Kasumi-1 (cell line): ENCODE measurements at places on chromosomes 7 and 10.

DNA sequence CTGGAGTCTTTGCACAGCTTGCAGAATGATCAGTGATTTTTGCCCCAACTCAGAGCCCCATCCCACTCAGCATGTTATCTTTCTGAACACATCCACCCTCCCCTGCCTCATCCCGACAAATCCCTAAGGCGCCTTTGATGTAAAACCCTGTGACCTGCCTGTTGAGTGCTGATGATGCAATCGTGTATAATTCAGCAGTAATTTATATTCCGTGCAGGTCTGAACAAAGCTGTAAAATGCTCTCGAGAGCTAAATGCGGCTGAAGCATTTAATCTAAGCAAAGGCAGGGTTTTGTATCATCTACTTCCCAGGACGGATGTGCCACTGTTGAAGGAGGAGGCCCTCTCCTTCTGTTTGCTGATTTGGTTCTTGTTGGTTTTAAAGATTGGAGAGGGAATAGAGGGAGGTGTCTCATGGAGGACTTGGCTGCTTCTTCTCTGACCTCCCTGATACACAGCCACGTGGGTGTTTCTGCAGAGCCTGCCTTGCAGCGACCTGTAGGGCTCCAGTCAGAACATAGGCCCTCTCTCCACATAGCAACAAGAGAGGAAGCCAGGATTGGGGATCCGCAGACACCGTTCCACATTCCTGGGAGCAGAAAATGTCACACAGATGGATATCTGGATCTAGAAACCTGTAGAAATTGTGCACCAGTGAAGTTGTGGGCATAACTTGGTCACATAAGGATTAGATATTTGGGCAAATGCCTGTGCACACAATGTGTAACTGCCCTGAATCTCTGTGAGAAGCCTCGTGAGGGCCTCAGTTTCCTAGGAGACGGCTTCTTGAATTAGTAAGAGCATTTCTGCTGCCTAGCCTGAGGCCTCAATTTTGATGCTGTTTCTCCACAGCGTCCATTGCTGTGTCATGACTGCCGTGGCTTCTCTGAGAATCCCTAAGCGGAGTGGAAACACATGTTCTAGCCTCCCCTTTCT is 90.2 kb upstream of the AGK start:
- DNase-seq: no peak

DNA sequence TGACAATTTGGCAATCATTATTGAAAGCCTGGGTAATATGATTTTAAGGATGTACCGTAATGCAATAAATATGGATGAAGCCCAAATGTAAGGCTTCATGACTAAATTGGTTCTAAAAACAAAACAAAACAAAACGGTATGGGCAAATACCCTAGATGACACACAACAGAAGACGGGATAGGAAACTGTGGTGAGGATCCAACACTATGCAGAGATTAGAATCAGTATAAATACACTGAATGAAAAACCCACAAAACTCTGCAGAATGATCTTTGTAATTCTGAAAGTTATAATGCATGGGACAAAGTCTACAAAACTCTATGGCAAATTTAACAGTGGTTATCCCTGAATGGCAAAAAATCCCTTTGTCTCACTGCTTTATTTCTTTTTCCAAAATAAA is 57.6 kb downstream of the MALSU1 start:
- DNase-seq: no peak

DNA sequence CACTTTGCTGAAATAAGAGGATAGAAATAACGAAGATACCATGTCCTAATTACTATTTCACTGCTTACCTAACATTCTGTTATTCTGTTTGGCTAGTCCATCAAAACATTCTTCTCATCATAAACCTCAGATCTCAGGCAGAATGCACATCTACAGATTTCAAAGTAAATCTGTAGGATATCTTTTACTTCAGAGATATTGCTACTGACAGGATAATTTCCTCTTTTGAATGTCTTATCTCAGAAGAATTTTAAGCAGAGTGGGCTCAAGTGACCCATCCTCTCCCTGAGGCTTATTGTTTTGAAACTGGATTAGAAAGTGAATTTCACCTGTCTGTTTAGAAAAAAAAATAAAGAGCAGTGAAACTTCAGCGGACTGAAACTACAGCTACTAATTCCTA is 83.6 kb downstream of the SEMA3C start:
- DNase-seq: no peak

- DNase-seq: no peak
Measured at GRCh38 chr7:44634839-44635591, 28.6 kb downstream of the OGDH start.

- no peak for DNase-seq
Measured at GRCh38 chr7:151128716-151129115, 38.8 kb downstream of the GBX1 start.

GRCh38 chr7:101557421-101557820 is 71.7 kb downstream of the MYL10 start:
- DNase-seq: no peak

DNA sequence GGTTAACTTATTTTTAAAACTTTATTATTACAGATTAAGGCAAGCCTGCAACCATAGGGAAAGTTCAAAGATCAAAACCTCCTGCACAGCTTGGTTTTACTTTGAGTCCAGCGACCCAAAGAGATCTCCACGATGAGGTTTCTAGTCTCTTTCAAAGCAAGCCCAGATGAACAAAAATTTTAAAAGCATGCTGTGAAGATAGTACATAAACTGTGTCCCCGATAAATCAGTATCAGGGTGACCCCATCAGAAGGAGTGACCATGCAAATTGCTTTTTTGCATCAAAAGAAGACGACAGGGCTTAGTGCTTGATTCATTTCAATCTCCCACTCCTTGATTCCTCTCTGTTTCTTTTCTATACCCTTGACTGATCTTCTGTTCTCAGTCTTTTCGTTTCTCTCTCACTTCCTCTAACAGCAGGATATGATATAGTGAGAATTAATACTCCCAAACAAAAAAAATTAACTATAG is 16.0 kb upstream of the DNTT start:
- no peak for DNase-seq

DNA sequence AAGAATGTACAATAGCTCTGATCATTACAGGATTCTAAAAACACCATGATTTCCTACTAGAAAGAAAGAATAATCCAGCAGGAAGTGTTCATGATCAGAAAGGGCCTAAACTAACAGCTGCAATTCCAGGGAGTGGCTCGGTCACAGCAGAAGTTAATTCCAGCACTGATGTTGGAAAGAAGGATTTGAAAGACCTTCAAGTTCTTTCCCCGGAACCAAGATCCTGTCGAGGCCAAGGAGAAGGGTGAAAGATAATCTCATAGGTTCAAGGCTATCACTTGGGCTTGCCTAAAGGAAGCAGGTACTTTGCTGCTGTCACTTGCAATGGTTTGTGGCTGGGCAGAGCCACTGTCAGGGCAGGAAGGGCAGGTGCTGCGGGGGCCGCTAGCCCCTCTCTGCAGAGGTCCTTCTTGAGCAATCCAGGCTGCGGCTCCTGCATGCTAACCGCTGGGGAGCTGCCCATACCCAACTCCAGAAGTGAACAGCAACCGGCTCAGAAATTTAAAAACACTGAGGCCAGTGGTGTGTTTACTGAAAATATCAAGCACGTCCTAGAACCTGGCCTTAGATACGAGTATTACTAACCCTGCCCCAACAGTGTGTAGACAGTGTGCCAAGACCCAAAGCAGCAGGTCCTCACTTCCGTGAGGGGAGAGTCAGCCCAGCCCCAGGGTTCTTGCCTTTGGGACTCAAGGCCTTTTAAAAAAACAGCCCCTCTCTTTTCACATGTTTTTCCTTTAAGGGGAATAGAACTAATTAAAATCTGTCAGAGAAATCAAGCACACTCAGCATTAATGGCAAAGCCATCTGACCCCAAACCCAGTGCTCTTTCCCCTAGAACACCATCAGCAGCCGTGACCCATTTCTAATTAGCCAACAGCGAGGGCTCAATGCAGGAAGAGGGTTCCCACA is 76.8 kb downstream of the VIPR2 start:
- DNase-seq: no peak

GRCh38 chr10:52621635-52622079 is 150.9 kb downstream of the MBL2 start:
- DNase-seq: no peak

DNA sequence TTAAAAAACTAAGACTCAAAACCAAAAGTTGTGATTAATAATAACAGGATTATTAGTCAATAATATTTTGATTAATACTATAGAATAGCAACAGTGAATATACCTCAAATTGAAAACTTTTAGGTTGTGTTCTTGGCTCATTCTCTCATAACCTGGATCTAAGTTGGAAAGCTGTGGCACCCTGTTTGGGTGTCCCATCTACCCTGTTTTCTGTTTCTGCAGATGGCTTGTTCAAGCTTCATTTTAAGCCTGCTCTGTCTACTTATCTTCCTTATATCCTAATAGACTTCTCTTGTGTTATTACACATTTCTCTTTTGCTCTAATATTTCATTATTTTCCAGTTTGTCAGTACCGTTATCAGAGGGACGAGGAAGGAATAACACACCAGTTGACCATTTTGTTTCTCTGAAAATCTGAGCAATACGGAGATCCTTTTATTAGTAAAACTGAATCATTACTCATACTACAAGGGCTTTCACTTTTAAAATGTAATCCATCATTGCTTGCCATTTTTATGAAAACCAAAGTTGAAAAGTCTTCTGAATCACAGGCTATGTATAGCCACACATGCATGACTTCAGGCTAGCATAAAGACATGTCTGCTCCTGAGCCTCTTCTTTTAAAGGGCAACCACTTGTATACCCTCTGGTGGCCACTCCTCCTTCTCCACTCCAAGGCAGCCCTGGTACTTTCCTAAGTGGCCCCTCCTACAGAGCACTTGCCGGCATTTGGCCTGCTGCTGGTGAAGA is 22.3 kb downstream of the COX15 start:
- DNase-seq: no peak

GRCh38 chr10:108112218-108112617 is 947.7 kb upstream of the SORCS1 start:
- DNase-seq: peak; percentile 14

GRCh38 chr10:69911613-69912528 is 110.2 kb downstream of the COL13A1 start:
- no peak for DNase-seq

GRCh38 chr10:13335881-13336280 is 12.2 kb downstream of the SEPHS1 start:
- DNase-seq: peak; percentile 67

GRCh38 chr7:158655931-158656441 is 48.6 kb downstream of the NCAPG2 start:
- DNase-seq: no peak

- no peak for DNase-seq
Measured at GRCh38 chr10:97726636-97727178, 10.2 kb upstream of the ZFYVE27 start.

- no peak for DNase-seq
Measured at GRCh38 chr10:3484306-3485056, 300.5 kb downstream of the KLF6 start.

GRCh38 chr10:77798940-77799339 is 127.6 kb downstream of the DLG5 start:
- DNase-seq: no peak

- no peak for DNase-seq
Measured at GRCh38 chr7:44277851-44278250, 47.5 kb downstream of the CAMK2B start.
